ENCODE measurements at places on chromosomes 12 and 14. TPM values are rescaled to one million over a fixed set of nuclear protein-coding genes. Genes with fewer than 3 reads are reported as not detected.

PRPH gene
- total RNA-seq, result 0.39 TPM

ADCY4 gene
- 59.9 TPM for total RNA-seq

DNA sequence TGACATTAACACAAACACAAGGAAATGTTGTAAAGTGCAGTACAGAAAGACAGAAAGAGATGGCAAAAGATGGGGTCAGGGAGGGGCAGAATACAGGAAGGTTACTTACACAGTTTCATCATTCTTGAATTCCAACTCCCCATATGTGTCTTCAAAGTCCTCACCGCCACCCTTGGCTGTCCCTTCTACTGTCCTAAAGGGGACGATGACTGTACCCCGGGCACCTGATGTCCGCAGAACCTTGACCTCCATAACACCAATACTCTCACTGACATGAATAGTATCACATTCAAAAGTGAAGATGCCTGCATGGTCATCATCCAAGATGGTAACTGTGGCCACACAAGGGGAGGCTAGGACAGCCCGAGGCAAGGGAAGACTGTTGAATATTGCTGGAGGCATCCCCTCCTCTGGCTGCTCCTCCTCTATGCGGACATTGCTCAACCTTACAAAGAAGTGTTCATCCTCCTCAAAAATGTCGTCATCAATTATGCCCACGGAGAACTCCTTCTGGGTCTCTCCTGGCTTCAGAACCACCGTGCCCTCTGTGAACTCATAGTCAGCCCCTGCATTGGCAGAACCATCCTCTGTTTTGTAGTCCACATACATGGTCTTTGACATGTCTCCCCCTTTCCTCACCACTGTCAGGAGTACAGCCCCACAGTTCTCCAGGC is 22.1 kb downstream of the SLC8A3 start:
- no peaks in the 10 kb centered on the region for H3K27me3 ChIP-seq
- no peak overlapping the region for H3K27ac ChIP-seq
- no peaks in the 10 kb centered on the region for H3K4me1 ChIP-seq
- no peak for DNase-seq

FGFR1OP2 gene
- total RNA-seq, result 142 TPM

PLEKHH1 gene
- total RNA-seq, result 6.1 TPM

DNA sequence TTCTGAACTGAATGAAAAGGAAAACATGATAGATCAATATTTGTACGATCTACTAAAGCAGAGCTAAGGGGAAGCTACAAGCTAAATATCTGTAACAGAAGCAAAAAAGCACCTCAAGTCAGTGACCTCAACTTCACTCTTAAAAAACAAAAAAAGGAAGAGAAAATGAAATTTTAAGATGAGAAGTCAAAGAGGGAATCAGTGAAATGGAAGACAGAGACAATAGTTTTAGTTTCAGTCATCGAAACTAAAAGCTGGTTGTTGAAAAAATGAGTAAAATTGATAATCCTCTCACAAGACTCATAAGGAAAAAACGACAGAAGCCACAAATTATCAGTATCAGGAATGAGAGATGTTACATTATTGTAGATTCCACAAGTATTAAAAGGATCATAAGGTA is 11.9 kb upstream of the SLC2A13 start:
- DNase-seq, result no peak
- no peak overlapping the region for H3K27ac ChIP-seq
- H3K4me1 ChIP-seq, result no peaks in the 10 kb centered on the region
- no peak overlapping the region for H3K4me3 ChIP-seq

DNA sequence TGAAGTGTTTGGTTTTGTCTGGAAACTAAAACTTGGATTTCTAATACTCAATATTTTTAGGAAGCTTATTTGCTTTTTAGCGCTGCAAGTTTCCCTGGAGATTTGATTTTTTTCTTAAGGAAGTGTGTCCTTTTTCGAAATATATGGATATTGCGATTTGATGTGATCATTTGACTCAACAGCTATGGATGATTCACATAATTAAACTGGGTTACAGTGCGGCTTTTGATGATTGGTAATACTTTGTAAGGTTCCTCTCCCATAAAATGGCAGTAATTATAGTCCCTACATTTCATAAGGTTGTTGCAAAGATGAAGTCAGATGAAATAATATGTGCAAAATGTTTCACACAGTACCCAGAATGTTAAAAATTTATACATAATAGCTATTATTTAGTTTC is 13.1 kb downstream of the LDHB start:
- no peak for DNase-seq
- H3K27ac ChIP-seq, result no peak overlapping the region
- peaks cover 17% of the 10 kb centered on the region for H3K4me1 ChIP-seq
- no peak overlapping the region for H3K4me3 ChIP-seq
- H3K36me3 ChIP-seq, result peaks cover 44% of the 10 kb centered on the region
- no peaks in the 10 kb centered on the region for H3K27me3 ChIP-seq

DNA sequence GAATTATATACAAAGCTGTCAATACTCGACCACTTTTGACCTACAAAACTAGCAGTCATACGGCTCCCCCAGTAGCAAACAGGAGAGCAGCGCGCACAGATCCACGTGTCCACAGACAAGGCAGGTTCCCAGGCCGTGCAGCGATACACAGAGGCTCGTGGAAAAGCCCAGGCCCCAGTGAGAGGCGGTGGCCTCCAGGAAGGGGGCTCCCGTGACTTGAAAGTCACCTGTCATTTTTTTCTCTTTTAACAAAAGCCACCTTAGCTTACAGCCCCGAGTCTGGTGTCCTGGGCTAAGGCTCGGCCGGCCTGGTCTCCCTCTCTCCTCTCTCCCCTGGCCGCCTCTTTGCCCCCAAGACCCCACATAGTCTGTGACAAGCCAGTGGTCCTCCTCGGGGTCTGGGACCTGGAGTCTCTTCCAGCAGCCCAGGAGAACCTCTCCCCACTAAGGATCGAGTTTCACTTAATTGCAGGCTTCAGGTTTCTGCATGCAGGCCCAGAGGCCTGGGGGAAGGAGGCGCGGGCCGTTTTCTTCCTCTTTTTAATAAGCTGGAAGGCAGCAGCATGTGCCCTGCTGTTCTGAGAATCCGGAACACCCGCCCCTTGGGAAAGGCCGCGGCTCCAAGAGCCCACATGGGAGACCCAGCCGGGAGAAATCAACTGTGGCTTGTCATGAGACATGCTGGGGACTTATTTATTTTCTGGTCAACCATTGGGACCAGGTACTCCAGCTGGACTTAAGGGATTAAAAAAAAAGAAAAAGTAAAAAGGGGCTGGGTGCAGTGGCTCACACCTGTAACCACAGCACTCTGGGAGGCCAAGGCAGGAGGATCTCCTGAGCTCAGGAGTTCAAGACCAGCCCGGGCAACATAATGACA is 15.9 kb downstream of the NCOR2 start:
- no peak overlapping the region for H3K4me3 ChIP-seq
- H3K27me3 ChIP-seq, result no peaks in the 10 kb centered on the region
- H3K4me1 ChIP-seq, result peaks cover 99% of the 10 kb centered on the region
- no peaks in the 10 kb centered on the region for H3K36me3 ChIP-seq
- DNase-seq, result peak; percentile 92

DNA sequence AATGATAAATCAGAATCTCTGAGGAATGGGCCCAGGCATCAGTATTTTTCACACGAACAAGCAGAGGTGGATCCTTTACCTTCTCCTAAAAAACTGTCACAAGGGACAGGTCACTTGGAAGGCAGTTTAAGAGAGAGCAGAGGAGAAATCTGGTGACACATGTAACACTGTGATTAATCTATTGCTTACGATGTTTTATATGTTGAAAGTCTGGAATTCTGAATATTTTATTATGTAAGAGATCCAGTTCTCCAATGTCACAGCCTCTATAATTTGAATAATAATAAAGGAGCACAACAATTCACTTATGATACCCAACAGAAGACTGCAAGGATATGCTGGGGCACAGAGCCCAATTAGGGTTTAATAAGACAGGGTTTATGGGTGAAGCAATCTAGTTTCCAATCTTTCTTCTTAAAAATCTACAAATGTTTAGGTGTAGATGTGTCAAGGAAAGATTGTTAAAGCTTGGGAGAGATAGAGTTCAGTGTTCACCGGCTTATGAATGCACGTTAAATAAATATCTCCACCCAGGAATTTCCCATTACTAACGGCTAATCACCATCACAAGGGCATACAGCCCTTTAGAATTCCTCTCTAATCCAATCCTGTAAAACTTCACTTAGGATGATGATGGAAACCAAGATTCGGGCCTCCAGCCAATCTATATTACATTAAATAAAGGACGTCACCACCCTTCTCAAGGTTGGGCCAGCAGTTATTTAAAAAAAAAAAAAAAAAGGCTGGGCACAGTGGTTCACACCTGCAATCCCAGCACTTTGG is 23.4 kb downstream of the DUSP16 start:
- H3K27me3 ChIP-seq, result no peaks in the 10 kb centered on the region
- no peak for DNase-seq
- H3K4me3 ChIP-seq, result no peak overlapping the region
- peaks cover 4% of the 10 kb centered on the region for H3K36me3 ChIP-seq

TC2N gene
- 33.6 TPM for total RNA-seq

EFCAB11 gene
- 6.9 TPM for total RNA-seq

GRCh38 chr14:29712601-29713000 is 215.0 kb downstream of the PRKD1 start:
- H3K4me3 ChIP-seq, result no peak overlapping the region
- H3K36me3 ChIP-seq, result no peaks in the 10 kb centered on the region
- no peaks in the 10 kb centered on the region for H3K27me3 ChIP-seq
- no peak for DNase-seq

GRCh38 chr12:15719230-15719629 is 70.0 kb downstream of the EPS8 start:
- H3K4me1 ChIP-seq, result peaks cover 11% of the 10 kb centered on the region
- no peak overlapping the region for H3K27ac ChIP-seq
- no peak overlapping the region for H3K4me3 ChIP-seq
- DNase-seq, result no peak
- no peaks in the 10 kb centered on the region for H3K36me3 ChIP-seq

- H3K4me3 ChIP-seq, result no peak overlapping the region
- peaks cover 68% of the 10 kb centered on the region for H3K36me3 ChIP-seq
- DNase-seq, result no peak
- no peaks in the 10 kb centered on the region for H3K4me1 ChIP-seq
- H3K27ac ChIP-seq, result no peak overlapping the region
- H3K27me3 ChIP-seq, result no peaks in the 10 kb centered on the region
Measured at GRCh38 chr12:112258926-112259325, 123.3 kb downstream of the HECTD4 start.

PTPRQ gene
- not detected for total RNA-seq

- no peaks in the 10 kb centered on the region for H3K27me3 ChIP-seq
- no peak for DNase-seq
- H3K4me3 ChIP-seq, result no peak overlapping the region
- H3K4me1 ChIP-seq, result no peaks in the 10 kb centered on the region
- H3K36me3 ChIP-seq, result no peaks in the 10 kb centered on the region
Measured at GRCh38 chr12:106010741-106011140, 128.0 kb downstream of the NUAK1 start.

DNA sequence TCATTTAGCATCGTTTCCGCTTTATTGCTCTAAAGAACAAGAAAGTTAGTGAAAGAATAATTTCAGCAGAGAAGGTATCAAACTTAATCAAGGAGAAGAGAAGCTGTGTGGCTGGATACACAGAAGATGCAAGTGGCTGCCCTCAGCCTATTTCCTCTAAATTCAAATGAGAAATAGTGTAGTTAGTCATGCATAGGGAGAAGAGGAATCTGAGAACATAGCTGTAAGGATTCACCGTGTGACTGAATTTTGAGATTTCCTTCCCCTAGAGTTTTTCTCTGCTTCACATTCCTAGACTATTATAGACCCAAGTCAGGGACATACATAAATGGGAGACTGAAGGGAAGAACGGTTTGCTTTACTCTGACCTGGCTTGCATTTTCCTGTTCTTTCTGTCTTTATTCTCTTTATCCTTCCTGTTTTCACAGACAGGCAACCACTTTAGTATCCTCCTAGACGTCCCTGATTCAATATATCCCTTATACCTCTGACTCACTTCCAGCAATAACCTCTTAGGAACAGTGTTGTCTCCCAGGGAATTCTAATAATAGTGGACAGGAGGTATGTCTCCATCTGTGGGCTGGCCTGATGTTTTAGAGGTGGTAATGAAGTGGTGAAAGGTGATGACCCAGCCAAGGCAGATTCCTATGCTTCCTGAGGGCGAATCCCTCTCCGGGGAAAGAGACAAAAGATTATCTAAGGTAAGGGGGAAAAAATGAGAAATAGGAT is 7.0 kb downstream of the RNASE10 start:
- H3K27ac ChIP-seq, result no peak overlapping the region
- H3K4me1 ChIP-seq, result peaks cover 17% of the 10 kb centered on the region
- no peaks in the 10 kb centered on the region for H3K27me3 ChIP-seq
- H3K36me3 ChIP-seq, result no peaks in the 10 kb centered on the region
- no peak overlapping the region for H3K4me3 ChIP-seq

ACOT4 gene
- total RNA-seq, result 1.7 TPM

GRCh38 chr14:20413744-20414082 is 412 bp upstream of the TEP1 start:
- H3K4me3 ChIP-seq, result peak overlapping the region; percentile 66
- H3K27me3 ChIP-seq, result no peaks in the 10 kb centered on the region
- DNase-seq, result no peak
- H3K27ac ChIP-seq, result peak overlapping the region; percentile 97
- H3K36me3 ChIP-seq, result no peaks in the 10 kb centered on the region

METTL17 gene
- total RNA-seq, result 99.4 TPM

STYX gene
- 16.8 TPM for total RNA-seq

CLSTN3 gene
- total RNA-seq, result 105 TPM

TSPAN8 gene
- not detected for total RNA-seq
